ENCODE measurements at places on chromosomes 2 and 18.

DNA sequence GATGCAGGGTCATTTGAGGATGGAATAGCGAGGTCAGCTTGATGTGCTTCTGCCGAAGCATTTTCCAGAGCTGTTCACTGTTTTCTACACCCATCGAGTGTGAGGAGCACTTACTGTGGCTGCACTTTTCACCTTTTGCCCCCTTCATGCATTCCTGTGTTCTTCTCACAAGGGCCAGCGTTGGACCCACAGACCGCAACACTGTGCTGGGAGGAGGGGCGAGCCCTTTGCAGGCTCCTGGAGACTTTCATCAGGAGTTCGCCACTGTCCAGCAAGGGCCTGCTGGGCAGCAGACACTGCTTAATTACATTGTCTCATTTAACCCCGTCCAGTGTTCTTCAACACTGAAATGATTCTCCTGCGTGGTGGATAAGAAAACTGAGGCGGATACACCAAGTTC is 29.9 kb downstream of the CYP26B1 start:
- no peak for DNase-seq

- DNase-seq = no peak
Measured at GRCh38 chr2:160387558-160388262, 105.9 kb downstream of the RBMS1 start.

- no peak for DNase-seq
Measured at GRCh38 chr2:204655626-204656025, 110.4 kb downstream of the PARD3B start.

DNA sequence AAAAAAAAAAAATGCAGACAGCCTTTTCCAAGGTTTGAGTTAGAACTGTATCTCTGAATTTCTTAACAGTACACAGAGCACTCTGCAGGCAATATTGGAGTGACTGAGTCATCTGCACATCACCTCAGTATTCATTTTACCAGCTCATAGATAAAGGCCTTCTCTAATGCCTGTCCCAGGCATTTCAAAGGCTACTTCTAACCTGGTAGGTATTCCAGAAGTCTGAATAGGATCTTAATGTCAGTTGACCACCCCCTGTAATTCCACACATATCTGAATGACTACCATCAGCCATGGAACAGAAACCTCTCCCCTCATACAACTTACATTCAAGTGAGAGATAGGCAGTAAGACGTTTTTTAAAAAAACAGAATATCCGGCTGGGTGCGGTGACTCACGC is 9.0 kb downstream of the METTL21A start:
- no peak for DNase-seq

GRCh38 chr2:15641530-15641982 is 49.9 kb downstream of the DDX1 start:
- no peak for DNase-seq

DNA sequence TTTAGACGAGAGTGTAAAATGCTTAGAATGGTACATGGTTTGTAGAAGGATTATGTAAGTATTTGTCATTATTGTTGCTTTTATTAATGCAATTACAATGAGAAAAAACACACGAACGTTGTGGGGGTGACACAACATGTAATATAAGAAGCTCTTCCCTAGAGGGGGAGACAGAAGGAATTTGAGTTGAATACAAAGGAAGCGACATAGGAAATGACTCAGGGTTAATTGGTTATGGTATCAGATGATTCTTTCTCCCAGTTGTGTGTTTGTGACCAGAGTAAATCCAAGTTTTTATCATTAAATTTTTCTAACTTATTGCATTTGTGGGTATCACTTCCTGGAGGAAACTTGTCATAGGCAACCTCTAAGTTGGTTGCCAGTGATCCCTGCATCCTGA is 625.6 kb upstream of the CDH2 start:
- DNase-seq = no peak

Measured in amygdala (tissue), 56 donors.